ENCODE measurements at places on chromosomes 11 and 22.

DNA sequence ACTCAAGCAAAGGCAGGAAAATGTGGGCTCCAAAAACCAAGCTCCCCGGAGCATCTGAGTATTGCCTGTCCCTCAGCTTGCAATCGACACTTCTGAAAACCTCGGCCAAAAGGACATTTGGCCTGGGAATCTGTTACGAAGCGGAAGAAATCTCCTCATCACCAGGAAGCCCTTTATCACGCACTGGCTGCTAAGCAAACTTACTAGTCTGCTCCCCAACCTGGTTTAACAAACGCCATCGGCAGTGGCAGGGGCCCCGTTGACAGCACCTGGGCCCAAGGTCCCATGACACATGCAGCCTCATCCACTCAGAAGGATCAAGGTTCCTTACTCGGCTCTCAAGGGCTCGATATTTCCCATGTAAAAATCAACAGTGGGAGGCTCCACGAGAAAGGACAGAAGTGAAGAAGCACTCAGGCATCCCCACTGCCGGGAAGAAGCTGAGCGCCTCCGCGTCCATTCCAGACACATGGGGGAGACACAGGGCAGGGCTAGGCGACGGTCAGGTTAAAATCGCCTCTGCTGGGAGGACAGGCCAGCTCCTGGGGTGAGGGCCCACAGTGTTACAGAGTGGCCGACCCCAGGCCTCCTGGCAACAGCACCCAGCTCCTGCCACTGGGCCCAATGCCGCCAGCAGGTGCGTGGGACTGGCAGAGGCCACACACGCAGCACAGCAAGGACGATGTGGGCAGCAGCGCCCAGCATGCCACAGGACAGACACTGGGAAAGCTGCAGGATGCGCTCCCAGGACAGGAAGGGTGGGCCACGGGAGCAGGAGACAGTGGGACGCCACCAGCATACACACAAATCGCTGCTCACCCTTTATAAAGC lies 27.1 kb downstream of the BRD1 start:
- DNase-seq: no peak

DNA sequence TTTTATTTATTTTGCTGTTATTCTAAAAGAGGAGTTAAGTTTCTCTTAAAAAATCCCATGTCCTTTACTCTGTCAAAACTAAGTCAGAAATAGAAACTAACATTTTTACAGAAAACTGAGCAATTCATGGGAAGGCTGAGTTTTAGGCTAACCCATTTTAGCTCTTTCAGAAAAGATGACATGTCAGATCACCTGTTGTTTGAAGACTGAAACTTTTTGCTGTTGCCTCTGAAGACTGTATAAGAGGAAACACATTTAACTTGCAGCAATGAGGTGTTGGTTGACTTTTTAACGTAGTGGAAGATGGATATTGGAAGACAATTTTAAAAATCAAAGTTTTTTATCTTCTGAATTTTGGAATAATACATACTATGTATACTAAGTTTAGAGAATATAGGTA lies 115.4 kb downstream of the METTL15 start:
- no peak for DNase-seq

- no peak for DNase-seq
Measured at GRCh38 chr11:80297858-80298632, 857.2 kb upstream of the TENM4 start.

DNA sequence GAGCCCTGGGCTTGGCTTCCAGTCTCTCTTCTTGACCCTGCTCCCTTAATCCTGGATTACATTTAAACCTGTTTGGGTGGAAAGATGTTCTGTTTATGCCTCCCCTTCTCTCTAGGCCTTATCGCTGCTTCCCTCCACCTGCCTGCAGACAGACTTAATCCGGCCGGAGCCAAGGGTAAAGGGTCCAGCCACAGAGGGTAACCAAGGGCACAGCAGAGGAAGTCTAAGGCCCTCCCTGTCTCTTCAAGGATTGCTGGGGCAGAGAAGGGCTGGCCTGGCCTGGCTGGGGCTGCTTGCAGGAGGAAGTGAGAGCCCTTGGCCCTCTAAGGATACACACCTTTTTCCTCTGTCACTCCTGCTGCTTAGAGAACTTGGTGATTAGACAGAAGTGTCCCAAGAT lies 2.1 kb downstream of the GAL3ST3 start:
- DNase-seq: no peak
